Panc1 (cell line): ENCODE measurements at places on chromosomes 5 and 9.

GRCh38 chr5:96503501-96504236, 70.6 kb upstream of the PCSK1 start:
- no peak for DNase-seq

GRCh38 chr5:7597059-7597642, 201.2 kb downstream of the ADCY2 start:
- no peak for DNase-seq

- no peak for DNase-seq
These were observed 15.7 kb downstream of the FAM151B start for GRCh38 chr5:80503641-80504040.

DNA sequence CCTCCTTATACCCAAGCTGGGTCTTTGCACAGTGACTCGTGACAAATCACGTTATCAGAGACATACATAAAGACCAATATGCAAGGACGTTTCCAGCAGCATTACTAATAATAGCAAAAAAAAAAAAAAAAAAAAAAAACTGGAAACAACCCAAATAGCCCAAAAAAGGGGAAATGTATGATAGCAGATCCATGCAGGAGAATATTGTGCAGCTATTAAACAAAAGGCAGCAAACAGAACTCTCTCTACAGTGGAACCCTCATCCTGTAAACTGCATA, 37.7 kb downstream of the C5orf15 start:
- DNase-seq = no peak

DNA sequence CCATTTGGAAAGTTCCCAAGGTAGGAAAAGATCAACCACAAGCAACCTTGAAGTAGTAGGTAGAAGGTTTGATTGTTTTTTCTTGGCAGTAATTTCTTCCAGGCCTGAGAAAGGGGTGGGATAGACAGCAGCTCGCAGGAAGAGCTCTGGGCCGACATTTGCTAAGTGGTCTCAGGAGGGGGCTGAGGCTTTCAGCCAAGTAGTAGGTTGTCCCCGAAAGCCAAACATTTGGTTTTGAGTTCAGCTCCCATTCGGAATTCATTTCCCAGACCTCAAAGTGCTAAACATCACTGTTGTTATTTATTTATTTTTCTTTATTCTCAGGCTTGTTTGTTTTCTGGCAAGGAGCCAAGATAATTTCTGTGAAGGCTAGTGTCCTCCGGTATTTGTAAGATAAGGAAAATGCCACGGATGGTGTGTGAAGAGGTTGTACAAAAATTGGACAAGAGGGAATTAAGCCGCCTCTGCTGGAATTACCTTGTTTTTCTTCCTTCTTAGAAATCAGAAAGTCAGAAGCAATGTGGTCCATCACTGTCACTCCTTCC, 112.1 kb downstream of the KIF4B start:
- no peak for DNase-seq

GRCh38 chr9:135858491-135859185, 48.7 kb downstream of the CAMSAP1 start:
- DNase-seq = no peak

GRCh38 chr5:111401906-111402305, 110.4 kb downstream of the STARD4 start:
- DNase-seq = no peak

DNA sequence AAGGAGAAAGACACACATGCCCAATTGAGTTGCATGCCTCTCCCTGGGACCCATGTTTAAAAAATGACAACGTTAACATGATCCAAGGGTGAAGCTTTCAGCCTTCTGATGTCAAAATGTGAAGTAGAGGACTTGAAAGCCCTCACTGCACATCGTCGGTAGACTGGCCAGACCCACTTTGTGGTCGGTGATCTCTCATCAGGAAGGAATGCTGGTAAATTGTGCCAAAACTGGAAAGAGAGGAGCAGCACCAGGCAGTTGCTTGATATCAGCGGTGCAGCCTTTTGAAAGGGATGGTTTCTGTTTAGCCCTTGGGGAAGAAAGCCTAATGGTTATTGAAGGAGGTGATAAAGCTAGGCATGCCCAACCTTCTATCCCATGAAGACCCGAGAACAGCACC, 125.3 kb upstream of the MARCHF11 start:
- no peak for DNase-seq
